Right cardiac atrium (tissue), 5 donors: ENCODE measurements at places on chromosomes 6 and 20. TPM values are rescaled to one million over a fixed set of nuclear protein-coding genes. Genes with fewer than 3 reads are reported as not detected.

The CYP21A2 gene
- 3.2 TPM for total RNA-seq

The HS3ST5 gene
- total RNA-seq: not detected

DNA sequence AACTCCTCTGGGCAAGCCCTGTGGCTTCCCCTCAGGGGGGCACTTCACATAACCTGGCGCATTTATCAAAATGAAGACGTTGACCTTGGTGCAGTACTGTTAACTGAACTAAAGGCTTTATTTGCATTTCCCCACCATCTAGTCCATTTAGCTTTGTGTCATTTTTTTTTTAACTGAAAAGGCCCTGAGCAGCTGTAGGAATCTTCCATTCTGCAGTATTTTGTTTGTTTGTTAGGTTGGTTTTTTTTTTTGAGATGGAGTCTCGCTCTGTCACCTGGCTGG is 10.7 kb downstream of the TMEM181 start:
- no peak for DNase-seq

- no peak for DNase-seq
Observed at GRCh38 chr6:53032849-53033248, 32.4 kb upstream of the FBXO9 start.

- DNase-seq: no peak
Observed at GRCh38 chr6:26660000-26660361, 435 bp upstream of the ZNF322 start.
